ENCODE measurements at places on chromosomes 13 and 19.

- DNase-seq: no peak
These were observed 36.4 kb upstream of the STARD13 start for GRCh38 chr13:33321686-33322542.

DNA sequence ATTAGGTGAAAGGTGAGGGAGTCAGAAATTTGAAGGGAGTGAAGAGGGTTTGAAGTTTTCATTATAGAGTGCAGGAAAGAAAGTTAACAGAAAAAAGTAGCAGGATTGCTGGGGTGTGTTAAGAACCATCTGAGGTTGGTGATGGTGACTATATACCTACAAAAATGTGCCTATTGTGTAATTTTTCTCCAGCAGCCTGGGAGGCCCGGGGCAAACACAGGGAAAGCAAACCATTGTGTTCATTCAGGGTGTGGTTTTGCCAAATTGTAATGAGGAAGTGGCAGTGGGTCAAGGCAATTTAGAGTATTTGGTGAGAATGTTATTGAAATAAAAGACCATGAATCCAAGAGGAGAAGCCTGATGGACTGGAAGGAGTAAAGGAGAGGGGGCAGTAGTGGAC, 8.2 kb upstream of the SUCLA2 start:
- DNase-seq: no peak

- DNase-seq: peak; percentile 30
These were observed 395.9 kb downstream of the KCNRG start for GRCh38 chr13:50410921-50411746.

DNA sequence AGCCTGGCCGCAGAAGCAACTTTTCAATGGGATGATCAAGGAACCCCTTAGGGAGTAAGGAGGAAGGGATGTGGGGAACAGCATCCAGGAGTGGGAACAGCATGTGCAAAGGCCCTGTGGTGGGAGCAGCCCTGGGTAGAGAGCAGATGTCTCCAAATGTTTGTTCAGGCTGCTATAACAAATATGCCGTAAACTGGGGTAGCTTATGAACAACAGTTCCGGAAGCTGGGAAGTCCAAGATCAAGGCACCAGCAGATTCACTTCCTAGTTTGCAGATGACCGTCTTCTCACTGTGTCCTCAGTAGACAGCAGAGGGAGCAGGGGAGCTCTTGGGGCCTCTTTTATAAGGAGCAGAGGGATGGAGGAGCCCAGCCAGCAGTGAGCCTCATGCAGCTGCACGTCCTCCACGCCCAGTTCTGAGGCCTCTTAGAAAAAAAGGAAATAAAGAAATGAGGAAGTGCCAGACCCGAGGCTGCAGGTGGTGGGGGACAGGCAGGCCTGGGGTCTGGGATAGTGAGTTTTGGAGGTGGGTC, 4.2 kb upstream of the LRRC25 start:
- no peak for DNase-seq

DNA sequence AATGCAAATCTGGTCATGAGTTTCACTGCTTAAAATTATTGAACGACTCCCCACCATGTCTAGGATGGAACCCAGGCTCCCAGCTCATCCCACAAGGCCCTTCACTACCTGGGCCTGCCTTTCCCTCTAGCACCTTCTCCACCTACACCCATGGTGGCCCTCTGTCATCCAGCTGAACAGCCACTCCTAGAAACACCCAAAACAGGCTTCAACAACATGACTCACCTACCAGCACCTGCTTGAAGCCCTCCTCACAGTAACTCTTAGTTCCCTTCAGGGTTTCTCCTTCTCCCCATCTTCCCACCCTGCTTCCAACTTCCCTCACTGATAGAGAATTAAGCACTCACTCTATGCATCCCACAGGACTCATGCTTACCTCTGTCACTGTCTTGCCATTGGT, 6.6 kb upstream of the IGFL2 start:
- no peak for DNase-seq

DNA sequence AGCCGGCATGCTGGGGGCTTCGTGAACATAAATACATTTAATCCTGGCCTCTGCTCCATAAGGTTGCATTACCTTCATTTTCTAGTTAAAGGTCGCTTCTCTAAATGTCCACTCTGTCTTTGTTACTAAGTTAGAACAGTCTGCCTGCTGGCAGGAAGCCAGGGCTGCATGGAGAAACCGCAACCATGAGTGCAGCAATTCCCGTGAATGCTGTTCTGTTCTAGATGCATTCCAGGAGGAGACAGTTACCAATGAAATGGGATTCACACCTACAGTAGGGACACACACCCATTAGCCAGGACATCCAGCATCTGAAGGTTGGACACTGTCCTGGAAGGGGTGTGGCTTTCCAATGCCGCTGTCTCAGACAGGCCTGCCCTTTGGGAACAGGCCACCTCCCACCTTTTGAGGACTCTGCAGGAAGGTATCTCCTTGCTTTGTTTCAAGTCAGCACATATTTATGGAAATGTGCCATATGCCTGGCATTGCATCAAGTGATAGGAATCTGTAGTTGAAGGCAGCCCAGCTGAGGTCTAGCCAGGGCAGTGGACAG, 129.7 kb downstream of the SLC7A1 start:
- no peak for DNase-seq

- no peak for DNase-seq
These were observed 14.7 kb upstream of the LENG8 start for GRCh38 chr19:54434112-54434872.

GRCh38 chr13:31790992-31791391, 51.7 kb downstream of the RXFP2 start:
- DNase-seq: no peak

Measured in stimulated activated naive CD8-positive, alpha-beta T cell treated with anti-CD3 and anti-CD28 coated beads, Interleukin-15, Interleukin-2, amounts not matched to agents 100 U/mL and 50 U/mL, for 24 hours (primary cell).